ENCODE measurements at places on chromosomes 11 and 22. TPM values are rescaled to one million over a fixed set of nuclear protein-coding genes. Genes with fewer than 3 reads are reported as not detected.
A peak's percentile ranks its signal among the peaks of the same experiment; 100 is the strongest.

P2RX3 gene
- total RNA-seq: not detected

GGTLC3 gene
- not detected for total RNA-seq

MYOD1 gene
- not detected for total RNA-seq

MIAT gene
- 357 TPM for total RNA-seq

NEFH gene
- 0.31 TPM for total RNA-seq

CCDC90B gene
- total RNA-seq: 35.9 TPM

TIMM10 gene
- 30.2 TPM for total RNA-seq

DNA sequence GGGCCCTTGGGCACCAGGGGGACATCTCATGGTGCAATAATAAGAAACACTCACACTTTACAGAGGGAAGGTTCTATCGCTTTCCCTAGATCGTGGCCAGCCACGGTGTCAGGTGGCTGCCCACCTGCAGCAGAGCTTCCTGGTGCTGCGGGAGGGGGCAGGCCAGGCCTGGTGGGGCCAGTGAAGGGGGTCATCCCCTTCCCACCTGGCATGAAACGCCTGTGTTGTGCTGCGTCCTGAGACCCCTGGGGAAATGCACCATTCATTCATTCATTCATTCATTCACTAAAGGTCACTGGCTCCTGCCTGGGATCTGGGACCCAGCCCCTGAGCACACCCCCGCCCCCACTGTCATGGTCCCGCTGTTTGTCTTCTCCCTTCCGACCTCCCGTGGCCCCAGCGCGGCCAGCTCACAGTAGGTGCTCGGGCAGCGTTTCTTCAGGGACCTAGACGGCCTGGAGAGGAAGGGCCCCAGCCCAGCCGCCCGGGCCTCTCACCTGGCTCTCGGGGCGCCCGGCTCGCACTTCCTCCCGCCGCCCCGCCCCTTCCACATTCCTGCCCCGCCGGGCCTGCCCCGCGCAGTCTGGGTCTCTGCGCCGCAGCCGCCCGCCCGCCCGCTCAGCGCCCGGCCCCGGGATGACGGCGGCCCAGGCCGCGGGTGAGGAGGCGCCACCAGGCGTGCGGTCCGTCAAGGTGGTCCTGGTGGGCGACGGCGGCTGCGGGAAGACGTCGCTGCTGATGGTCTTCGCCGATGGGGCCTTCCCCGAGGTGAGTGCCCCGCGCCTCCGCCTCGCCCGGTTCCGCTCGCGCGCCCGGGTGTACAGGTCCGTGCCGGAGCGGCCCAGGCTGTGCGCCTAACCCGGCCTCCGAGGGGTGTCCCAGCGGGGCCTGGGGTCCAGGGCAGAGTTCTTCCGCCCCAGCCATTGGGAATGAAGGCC, at the start of gene RHOD:
Gene RHOD (plus strand): TSS at position 581 of the 938 bp plus-strand sequence. CDS start 56 bp downstream, at position 637.
- peaks cover 4% of the 10 kb centered on the region for H3K27me3 ChIP-seq
- H3K36me3 ChIP-seq: no peaks in the 10 kb centered on the region
- H3K4me1 ChIP-seq: peaks cover 14% of the 10 kb centered on the region
- no peak within 1 kb of the TSS for H3K27ac ChIP-seq
- H3K4me3 ChIP-seq: peak within 1 kb of the TSS; percentile 78

- H3K27me3 ChIP-seq: no peaks in the 10 kb centered on the region
- no peak for DNase-seq
- H3K4me3 ChIP-seq: no peak overlapping the region
- no peaks in the 10 kb centered on the region for H3K36me3 ChIP-seq
- H3K27ac ChIP-seq: no peak overlapping the region
Observed at GRCh38 chr11:36390963-36391471, 94.9 kb downstream of the PRR5L start.

GRCh38 chr22:45468872-45469271, 33.8 kb upstream of the FBLN1 start:
- peaks cover 10% of the 10 kb centered on the region for H3K36me3 ChIP-seq
- peaks cover 5% of the 10 kb centered on the region for H3K27me3 ChIP-seq
- H3K4me3 ChIP-seq: no peak overlapping the region
- H3K4me1 ChIP-seq: peaks cover 3% of the 10 kb centered on the region

DNA sequence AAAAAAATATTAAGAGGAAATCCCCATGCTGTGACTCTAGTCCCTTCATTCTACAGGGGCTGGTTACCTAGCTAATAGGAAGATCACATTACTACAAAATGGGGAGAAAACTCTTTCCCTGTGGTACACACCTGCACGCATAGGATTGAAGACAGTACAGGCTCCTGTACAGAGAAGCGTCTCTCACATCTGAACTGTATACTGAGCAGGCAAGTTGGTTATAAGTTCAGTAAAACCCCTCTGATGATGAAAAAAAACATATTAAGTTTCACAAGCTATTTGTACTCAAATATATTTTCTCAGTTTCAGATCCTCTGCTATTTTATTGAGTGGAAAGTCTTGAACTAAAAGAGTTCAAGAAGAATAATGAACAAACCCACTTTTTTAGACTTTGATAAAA, 156.9 kb upstream of the HSD17B12 start:
- peaks cover 3% of the 10 kb centered on the region for H3K27me3 ChIP-seq
- H3K4me3 ChIP-seq: no peak overlapping the region
- no peak overlapping the region for H3K27ac ChIP-seq
- H3K36me3 ChIP-seq: peaks cover 12% of the 10 kb centered on the region
- H3K4me1 ChIP-seq: no peaks in the 10 kb centered on the region

GRCh38 chr11:125102510-125102909, 8.9 kb downstream of the TMEM218 start:
- H3K4me1 ChIP-seq: peaks cover 2% of the 10 kb centered on the region
- no peak overlapping the region for H3K27ac ChIP-seq

DNA sequence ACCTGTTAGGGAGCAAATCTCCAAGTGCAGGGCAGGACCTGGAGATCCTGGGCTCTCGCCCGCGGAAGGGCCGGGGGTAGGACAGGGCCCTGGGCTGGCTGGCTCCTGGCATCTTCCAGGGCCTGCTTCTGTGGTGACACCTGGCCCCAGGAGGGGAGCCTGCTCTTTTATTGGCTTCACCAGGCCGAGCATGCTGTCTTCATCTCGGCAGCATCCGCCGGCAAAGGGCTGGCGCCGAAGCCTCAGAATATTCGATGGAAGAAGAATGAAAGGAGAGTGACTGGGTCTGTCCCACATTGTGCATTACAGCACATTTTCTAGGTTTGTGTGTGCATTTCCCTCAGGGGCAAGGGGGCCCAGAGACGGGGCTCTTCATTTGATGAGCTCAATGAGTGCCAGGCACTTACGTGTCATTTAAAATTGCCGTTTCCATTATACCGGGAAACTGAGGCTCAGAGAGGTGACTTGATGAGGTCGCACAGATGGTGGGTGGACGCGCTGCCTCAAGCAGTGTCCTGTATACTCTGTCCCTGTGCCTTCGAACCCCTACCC, 70.0 kb downstream of the RBX1 start:
- H3K27me3 ChIP-seq: no peaks in the 10 kb centered on the region
- peak overlapping the region; percentile 86 for H3K4me3 ChIP-seq
- H3K4me1 ChIP-seq: peaks cover 4% of the 10 kb centered on the region
- no peak for DNase-seq

GRCh38 chr11:61336171-61336935, 3.3 kb downstream of the TKFC start:
- peak overlapping the region; percentile 90 for H3K27ac ChIP-seq
- peaks cover 38% of the 10 kb centered on the region for H3K4me1 ChIP-seq
- DNase-seq: peak; percentile 85

GRCh38 chr11:87219266-87219665, 181.5 kb downstream of the TMEM135 start:
- peaks cover 5% of the 10 kb centered on the region for H3K4me1 ChIP-seq
- peaks cover 7% of the 10 kb centered on the region for H3K36me3 ChIP-seq
- no peaks in the 10 kb centered on the region for H3K27me3 ChIP-seq
- DNase-seq: no peak
- no peak overlapping the region for H3K4me3 ChIP-seq

- no peak for DNase-seq
- H3K4me3 ChIP-seq: no peak overlapping the region
- no peaks in the 10 kb centered on the region for H3K4me1 ChIP-seq
- no peak overlapping the region for H3K27ac ChIP-seq
- H3K36me3 ChIP-seq: no peaks in the 10 kb centered on the region
Observed at GRCh38 chr11:70153133-70153727, 49.9 kb upstream of the FADD start.

GRCh38 chr11:134943544-134943943, 531.5 kb upstream of the B3GAT1 start:
- DNase-seq: no peak
- H3K27me3 ChIP-seq: peaks cover 4% of the 10 kb centered on the region
- no peaks in the 10 kb centered on the region for H3K4me1 ChIP-seq
- H3K27ac ChIP-seq: no peak overlapping the region

- peaks cover 22% of the 10 kb centered on the region for H3K36me3 ChIP-seq
- H3K27ac ChIP-seq: peak overlapping the region; percentile 75
- H3K4me1 ChIP-seq: peaks cover 69% of the 10 kb centered on the region
- H3K27me3 ChIP-seq: no peaks in the 10 kb centered on the region
- DNase-seq: no peak
- no peak overlapping the region for H3K4me3 ChIP-seq
Observed at GRCh38 chr11:35761899-35762298, 99.3 kb downstream of the TRIM44 start.

- no peak overlapping the region for H3K27ac ChIP-seq
- no peaks in the 10 kb centered on the region for H3K27me3 ChIP-seq
- H3K36me3 ChIP-seq: no peaks in the 10 kb centered on the region
- H3K4me1 ChIP-seq: peaks cover 4% of the 10 kb centered on the region
- H3K4me3 ChIP-seq: no peak overlapping the region
Observed at GRCh38 chr11:5608808-5609207, 12.4 kb downstream of the TRIM6 start.

DNA sequence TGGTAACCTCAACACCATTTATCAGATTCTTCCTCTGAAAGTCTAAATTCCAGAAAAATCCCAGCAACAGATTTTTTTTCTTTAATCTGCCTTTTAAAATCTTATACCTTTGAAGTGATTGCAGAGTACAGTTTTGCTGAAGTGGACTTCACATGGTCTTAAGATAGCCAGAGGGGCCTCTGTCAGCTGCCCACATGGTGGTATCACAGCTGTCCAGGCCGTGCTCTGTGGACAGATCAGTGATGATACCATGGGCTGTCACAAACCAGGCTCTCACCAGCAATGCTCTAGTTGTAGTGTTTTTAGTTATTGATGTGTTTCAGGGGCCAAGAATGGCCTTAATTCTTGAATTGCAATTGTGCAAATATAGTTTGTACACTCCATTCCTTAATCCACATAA, 44.0 kb downstream of the PARVA start:
- H3K36me3 ChIP-seq: no peaks in the 10 kb centered on the region
- no peak overlapping the region for H3K27ac ChIP-seq
- peaks cover 7% of the 10 kb centered on the region for H3K27me3 ChIP-seq
- no peak overlapping the region for H3K4me3 ChIP-seq

DNA sequence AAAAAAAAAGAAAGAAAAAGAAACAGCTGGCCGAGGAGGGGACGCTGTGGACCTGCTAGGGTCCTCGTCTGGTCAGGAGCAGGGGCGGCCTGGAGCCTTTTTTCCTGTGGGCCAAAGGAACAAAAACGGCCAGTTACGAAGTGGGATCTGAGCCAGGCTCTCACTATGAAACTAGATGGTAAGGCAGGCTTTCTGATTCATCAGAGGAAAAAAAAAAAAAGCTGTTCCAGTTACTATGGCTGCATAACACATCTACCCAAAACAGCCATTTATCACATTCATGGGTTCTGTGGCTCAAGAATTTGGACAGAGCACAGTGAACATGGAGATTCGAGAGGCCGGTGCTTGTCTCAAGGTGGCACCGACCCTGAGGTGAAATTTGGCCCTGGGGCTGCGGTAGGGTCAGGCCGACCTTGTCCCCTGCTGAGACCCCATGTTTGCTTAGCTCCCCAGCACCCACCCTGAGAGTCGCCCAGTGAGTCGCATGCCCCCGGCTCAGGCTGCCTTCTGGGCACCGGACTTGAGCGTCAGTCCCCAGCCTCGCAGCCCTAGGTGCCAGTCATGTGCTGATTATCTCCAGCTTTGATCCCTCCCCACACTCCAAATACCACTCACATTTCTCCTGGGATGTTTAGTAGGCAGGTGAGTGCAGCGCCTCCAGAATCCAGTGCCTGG, 34.2 kb downstream of the MRGPRD start:
- no peak overlapping the region for H3K4me3 ChIP-seq
- no peaks in the 10 kb centered on the region for H3K36me3 ChIP-seq
- no peaks in the 10 kb centered on the region for H3K4me1 ChIP-seq
- no peak for DNase-seq

DNA sequence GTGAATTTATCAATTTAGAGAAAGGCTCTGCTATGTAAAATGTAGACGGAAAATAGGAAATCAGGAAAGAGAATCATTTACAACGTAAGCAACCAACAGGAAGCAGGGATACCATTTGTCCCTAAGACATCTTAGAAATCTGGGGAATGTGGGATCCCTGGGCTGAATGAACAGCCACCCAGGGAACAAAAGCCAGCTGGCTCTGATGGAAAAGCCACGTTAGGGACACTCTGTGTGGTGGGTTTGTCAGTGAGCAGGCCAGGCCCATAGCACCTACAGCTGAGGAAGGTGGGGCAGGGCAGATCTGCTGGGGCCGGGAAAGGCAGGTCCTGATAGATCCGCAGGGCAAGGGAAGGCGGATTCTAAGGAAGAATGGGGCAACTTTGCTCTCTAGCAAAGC, 87.1 kb upstream of the CSNK2A3 start:
- no peaks in the 10 kb centered on the region for H3K36me3 ChIP-seq
- no peak overlapping the region for H3K27ac ChIP-seq

GRCh38 chr11:77661670-77662069, 24.1 kb upstream of the CLNS1A start:
- no peak for DNase-seq
- H3K36me3 ChIP-seq: no peaks in the 10 kb centered on the region
- no peak overlapping the region for H3K4me3 ChIP-seq
- no peaks in the 10 kb centered on the region for H3K27me3 ChIP-seq
- H3K27ac ChIP-seq: no peak overlapping the region
- H3K4me1 ChIP-seq: no peaks in the 10 kb centered on the region

DNA sequence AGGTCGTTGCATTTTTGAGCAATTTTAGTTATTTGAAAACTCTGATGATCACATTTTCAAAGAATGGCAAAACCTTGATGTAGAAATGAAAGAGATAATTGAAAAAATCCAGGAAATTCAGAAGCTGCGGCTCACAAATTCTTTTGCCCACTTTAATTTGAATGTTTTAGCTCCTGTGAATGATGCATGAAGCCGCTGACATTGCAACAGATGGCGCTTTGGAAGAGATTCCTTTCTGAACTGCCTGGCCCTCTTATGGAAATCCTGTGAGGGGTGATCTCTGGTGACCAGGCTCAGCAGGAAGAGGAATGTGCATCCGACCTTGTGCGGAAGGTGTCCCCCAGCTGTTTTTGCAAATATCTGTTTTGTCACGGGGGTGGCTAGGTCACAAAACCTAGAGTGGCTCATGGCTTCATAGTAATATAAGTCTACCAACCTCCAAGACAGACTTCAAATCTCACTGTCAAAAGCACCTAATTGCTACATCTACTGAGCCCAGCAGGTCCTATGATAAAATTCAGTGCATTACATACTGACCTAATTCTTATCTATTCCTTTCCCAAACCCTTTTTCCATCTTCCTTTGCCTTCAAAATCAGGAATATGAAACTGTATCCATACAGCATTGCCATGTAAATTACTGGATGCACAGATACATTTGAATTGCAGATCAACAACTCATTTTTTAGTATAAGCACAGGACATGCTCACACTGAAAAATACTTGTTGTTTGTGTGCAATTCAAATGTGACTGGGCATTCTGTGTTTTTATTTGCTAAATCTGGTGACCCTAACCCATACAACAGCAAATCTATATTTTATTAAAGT, 412.7 kb downstream of the ETS1 start:
- no peak overlapping the region for H3K27ac ChIP-seq
- no peak overlapping the region for H3K4me3 ChIP-seq
- H3K27me3 ChIP-seq: peaks cover 3% of the 10 kb centered on the region
- H3K4me1 ChIP-seq: no peaks in the 10 kb centered on the region
- no peaks in the 10 kb centered on the region for H3K36me3 ChIP-seq
- no peak for DNase-seq

- H3K36me3 ChIP-seq: no peaks in the 10 kb centered on the region
- peaks cover 14% of the 10 kb centered on the region for H3K27me3 ChIP-seq
- peak overlapping the region; percentile 75 for H3K4me3 ChIP-seq
- H3K4me1 ChIP-seq: peaks cover 16% of the 10 kb centered on the region
Observed at GRCh38 chr22:22167791-22168189, 76.8 kb upstream of the VPREB1 start.

Data from naive thymus-derived CD8-positive, alpha-beta T cell (primary cell).